Right renal cortex interstitium (tissue), 3 donors: ENCODE measurements at places on chromosomes 11 and 22. TPM values are rescaled to one million over a fixed set of nuclear protein-coding genes. Genes with fewer than 3 reads are reported as not detected.

The MPZL3 gene
- 6.1 TPM for polyA plus RNA-seq

The ZP1 gene
- not detected for polyA plus RNA-seq

The CLCF1 gene
- 4.2 TPM for polyA plus RNA-seq

The C11orf42 gene
- 0.83 TPM for polyA plus RNA-seq

The BATF2 gene
- 3.0 TPM for polyA plus RNA-seq

The OR52B6 gene
- polyA plus RNA-seq: not detected

The RAG1 gene
- polyA plus RNA-seq: 3.1 TPM

The RASSF10 gene
- polyA plus RNA-seq: 25.3 TPM

The TCN1 gene
- polyA plus RNA-seq: not detected

The C11orf58 gene
- polyA plus RNA-seq: 424 TPM

The CCDC15 gene
- 3.7 TPM for polyA plus RNA-seq

- DNase-seq: no peak
Observed at GRCh38 chr11:67482275-67482826, 475 bp upstream of the AIP start.

DNA sequence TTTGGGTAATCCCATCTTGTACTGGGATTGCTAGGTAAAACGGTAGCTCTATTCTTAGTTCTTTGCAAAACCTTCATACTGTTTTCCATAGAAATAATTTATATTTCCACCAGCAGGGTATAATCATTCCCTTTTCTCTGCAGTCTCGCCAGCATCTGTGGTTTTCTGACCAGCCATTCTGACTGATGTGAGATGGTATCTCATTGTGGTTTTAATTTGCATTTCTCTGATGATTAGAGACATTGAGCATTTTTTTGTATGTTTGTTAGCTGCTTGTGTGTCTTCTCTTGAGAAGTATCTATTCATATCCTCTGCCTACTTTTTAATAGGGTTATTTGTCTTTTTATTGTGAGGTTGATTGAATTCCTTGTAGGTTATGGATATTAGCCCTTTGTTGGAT lies 220.9 kb downstream of the PGR start:
- DNase-seq: no peak

DNA sequence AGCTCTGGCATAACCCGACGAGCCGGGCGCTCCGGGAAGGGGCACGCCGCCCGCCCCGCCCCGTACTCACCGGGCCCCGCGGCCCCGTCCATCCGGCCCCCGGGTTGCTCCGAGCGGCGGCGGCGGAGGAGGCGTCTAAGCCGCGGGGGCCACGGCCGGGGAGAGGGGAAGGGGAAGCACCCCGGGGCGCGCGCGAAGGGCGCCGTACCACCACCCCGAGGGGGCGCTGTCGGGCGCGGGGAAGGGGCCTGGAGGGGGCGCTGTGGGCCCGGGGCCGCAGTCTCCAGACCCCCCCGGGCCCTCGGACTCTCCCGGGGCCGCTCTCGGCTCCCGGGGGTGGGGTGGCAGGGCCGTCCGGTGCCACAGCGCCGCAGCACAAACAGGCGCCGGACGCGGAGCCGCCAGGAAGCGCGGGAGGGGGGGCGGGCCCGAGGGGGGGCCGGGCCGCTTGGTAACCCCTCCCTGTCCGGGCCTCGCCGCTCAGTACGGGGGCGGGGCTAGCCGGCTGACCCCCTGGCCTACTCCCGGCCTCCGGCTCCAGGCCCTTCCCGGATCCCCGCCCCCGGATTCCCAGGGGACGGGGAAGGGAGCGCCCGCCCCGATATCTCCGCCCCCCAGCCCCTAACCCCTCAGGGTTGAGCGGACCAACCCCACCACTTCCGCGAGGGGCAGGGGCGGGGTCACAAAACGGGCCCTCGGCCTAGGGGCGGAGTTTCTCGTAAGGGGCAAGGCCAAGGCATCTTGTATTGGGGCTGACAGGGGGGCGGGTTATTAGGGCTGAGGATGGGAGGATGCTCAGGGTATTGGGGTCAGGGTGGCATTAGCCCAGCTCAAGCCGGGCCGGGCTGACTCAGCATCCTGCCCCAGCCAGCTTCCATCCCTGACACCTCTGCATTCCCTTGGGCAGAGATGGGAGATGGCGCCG lies at the start of the genes EML3 and ROM1:
EML3 (minus strand) TSS at position 410 of the 925 bp plus-strand sequence; CDS start at position 92, 318 bp downstream.
ROM1 (plus strand) TSS at position 892 of the 925 bp plus-strand sequence; CDS start at position 917, 25 bp downstream.
- DNase-seq: no peak

- no peak for DNase-seq
Observed at GRCh38 chr11:16923987-16924386, 90.2 kb downstream of the PLEKHA7 start.

GRCh38 chr11:117929142-117929915 lies at the start of gene TMPRSS13:
TMPRSS13 (minus strand) TSS chr11:117929402; CDS start chr11:117929307, 95 bp downstream.
- DNase-seq: no peak

DNA sequence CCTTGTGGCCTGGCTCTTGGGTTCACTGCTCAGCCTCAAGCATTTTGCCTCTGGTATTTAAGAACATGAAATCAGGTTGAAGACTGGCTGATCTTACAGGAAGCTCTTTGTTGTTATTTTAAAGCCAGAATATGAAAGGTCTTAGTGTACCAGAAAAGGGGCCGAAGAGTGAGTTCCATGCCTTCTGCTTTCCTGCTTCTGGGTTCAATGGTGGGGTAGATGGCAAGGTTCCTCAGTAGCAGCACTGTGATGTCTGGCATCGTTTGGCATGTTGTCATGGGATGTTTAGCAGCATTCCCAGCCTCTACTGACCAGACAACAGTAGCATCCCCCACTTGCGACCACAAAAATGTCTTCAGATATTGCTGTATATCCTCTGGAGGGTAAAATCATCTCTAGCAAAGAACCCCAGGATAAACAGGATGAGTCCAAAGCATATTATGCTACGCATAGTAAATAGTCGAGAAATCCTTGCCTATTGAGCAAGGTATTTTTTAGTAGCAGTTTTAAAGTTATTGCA lies 2.4 kb downstream of the VPS26B start:
- no peak for DNase-seq

GRCh38 chr11:134665571-134666270 lies 253.7 kb upstream of the B3GAT1 start:
- no peak for DNase-seq

DNA sequence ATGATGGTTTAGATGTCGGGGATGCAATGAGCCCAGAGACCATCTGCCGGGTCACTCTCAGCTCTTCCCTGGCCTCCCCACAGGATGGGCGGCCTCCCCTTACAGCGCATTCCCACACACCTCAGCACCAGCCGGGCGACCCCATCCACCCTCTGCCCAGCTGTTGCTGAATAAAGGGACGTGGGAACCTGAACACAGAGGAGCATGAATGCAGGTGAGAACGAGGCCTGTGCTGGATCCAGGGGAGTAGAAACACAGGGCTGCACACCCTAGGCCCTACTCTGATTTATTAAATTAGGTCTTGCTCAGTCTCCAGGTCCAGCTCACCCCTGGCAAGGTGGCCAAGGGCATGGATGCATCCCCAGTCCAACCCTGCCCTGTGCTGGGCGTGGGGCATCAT lies 180.5 kb downstream of the CTTN start:
- DNase-seq: no peak

DNA sequence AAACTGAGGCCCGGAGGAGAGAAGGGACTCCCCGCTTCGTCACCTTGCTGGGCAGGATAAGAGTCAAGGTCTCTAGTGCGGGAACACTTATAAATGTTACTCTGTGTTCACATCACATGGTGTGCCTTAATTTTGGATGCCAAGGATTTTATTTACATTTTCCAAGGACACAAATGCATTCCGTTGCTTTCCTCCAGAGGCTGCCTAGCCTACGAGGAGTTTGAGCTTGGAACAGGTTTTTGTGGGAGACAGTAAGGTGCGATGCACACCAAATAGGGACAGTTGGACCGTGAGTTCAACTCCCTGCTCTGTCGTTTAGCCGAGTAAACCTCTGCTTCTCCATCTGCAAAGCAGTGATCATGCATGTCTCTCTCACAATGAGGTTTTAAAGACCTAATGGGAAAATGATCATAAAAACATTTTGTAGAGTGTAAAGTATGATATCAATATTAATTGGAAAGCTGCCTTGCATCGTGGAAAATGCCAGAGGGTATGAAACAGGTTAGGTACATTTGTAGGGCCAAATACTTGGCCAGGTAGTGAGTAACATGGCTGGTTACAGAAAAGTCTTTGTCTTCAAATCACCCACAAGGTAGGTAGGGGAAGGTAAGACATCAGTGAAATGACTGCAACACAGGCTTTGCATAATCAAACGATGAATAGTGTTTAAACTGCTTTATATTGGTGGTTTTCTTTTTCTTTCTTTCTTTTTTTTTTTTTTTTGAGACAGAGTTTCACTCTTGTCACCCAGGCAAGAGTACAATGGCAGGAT lies 61.8 kb downstream of the ST3GAL4 start:
- no peak for DNase-seq

- DNase-seq: no peak
Observed at GRCh38 chr11:14713496-14714244, 70.1 kb downstream of the PDE3B start.

DNA sequence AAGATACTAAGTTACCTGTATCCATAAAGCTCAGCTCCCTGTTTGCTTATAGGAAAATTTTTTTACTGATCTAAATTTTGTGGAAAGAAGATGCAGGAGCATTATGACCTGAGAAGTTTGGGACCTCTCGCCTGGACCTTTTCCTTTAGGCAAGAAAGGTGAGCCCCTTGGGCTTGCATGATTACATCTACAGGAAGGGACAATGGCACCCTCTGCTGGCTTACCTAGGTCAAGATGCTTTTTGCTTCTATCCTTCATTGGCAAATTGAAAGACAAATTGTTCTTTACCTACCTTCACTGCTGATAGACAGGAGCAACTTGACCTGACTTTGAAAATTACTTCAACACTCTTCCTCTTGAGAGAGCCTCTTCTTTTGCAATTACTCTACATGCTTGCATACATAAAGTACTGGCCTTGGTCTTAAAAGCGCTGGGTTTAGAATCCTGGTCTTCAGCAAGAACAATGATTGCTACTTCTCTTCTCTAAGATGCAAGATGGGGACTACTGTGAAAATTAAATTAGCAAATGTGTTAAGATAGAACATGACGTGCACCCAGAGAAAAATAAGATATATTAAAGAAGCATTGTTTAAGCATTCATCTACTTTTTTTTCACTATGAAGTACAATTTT lies 147.2 kb downstream of the TRPC6 start:
- DNase-seq: no peak

DNA sequence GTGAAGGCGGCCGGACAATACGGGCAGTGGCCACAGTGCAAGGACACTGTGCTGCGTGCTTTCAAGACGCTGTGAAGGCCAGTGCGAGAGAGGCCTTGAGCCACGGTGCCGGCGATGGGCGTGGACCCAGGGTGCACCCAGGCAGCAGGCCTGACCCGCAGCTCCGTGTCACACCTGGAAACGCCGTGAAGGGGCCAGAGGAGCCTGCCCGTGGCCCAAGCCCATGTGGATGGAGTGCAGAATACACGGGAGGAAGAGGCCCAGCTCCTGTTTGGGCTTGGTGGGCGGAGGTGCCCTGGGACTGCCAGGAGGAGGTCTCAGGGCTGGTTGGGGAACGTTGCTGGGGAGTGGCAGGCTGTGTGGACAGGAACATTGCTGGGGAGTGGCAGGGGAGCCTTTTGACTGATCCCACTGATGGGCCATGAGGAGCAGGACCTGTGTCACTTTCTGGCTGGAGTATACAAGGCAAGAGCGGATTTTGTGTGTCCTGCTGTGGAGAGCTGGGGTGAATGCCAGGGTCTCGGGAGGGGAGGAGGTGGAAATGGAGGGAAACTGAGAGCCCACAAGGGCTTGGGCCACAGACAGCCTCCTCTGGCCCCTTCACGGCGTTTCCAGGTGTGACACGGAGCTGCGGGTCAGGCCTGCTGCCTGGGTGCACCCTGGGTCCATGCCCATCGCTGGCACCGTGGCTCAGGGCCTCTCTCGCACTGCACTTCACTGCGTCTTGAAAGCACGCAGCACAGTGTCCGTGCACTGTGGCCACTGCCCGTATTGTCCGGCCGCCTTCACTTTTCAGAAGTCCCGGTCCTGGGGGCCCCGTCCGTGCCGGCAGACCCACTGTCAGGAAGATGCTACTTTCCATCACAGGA lies 925.4 kb downstream of the BRD1 start:
- no peak for DNase-seq

DNA sequence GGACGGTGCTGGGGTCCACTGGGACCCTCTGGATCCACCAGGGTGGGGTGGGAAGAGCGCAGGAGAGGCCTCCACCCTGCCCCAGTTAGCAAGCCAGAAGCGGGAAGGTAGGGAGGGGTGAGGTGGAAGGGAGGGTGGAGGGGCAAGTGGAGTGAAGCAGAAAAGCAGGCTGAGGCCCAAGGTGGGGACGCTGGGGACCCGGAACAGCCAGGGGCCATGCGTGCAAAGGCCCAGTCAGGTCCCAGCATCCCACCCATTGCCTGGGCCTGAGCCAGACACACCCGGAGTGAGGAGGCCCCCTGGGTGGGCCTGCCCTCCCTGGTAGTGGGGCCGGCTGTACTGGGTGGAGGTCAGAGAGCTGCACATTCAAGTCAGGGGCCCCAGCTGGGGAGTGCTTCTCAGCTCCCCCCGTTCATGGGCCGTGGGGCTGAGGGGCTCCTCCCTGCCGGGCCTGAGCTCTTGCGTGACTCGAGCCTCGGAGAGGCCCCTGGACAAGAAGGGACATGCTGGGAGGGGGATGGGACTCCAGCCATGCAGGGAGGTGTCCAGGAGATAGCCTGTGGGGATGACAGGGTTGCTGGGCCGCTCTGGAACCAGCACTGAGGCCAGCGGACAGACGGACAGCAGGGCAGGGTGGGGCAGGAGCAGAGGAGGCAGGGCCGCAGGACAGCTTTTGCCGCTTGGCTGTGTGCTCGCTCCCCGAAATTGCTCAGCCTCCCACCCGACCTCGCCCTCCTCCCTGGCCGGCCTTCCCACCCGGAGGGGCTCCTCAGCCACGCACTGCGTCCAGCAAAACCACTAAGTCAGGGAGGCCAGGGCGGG lies 7.7 kb downstream of the TNNT3 start:
- DNase-seq: no peak

DNA sequence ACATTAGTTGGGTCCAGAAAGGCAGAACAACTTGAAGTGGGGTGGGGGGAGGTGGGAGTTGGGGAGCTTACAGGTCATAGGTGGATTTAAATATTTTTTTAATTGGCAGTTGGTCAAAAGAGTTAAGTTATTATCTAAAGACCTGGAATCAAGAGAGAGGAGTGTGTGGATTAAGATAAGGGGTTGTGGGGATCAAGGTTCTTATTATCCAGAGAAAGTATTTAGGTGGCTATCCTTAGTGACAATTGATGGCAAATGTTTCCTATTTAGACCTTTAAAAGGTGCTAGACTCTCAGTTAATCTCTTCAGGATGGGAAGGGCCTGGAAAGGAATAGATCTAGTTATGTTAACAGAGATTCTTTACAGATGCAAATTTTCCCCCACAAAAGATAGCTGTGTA lies 120.7 kb upstream of the OR9Q1 start:
- DNase-seq: no peak

- no peak for DNase-seq
Observed at GRCh38 chr11:17391493-17392355, 3.3 kb upstream of the KCNJ11 start.

GRCh38 chr11:115924744-115925567 lies 420.7 kb upstream of the CADM1 start:
- DNase-seq: no peak

DNA sequence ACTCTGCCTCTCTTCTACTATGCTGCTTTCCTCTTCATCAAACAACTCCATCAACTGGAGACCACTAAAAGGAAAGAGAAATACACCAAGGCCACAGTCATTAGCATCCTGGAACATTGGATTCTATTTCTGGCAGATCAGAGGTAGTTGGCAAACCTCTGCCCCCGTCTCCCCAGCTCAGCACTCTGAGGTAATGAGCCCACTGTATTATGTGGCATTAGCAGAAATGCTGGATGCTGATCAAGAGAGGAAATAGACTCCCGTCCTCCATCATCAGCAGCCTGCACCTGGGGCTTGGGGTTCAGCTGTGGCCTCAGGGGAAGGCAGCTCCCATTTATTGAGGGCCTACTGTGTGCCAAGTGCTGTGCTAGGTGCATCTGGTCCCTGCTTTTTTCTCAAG lies 9.0 kb upstream of the RASD2 start:
- no peak for DNase-seq

GRCh38 chr11:68939583-68940555 lies 36.2 kb downstream of the IGHMBP2 start:
- no peak for DNase-seq
